ENCODE measurements at places on chromosomes 2 and 18.
A peak's percentile ranks its signal among the peaks of the same experiment; 100 is the strongest.

GRCh38 chr2:23658466-23658942, 268.4 kb downstream of the ATAD2B start:
- peak; percentile 62 for DNase-seq

GRCh38 chr2:38260972-38261371, 116.1 kb downstream of the ATL2 start:
- DNase-seq, result no peak

- DNase-seq, result peak; percentile 20
Observed at GRCh38 chr2:156476021-156476849, 40.1 kb downstream of the GPD2 start.

- DNase-seq, result no peak
Observed at GRCh38 chr2:123035541-123035940, 989.5 kb upstream of the CNTNAP5 start.

DNA sequence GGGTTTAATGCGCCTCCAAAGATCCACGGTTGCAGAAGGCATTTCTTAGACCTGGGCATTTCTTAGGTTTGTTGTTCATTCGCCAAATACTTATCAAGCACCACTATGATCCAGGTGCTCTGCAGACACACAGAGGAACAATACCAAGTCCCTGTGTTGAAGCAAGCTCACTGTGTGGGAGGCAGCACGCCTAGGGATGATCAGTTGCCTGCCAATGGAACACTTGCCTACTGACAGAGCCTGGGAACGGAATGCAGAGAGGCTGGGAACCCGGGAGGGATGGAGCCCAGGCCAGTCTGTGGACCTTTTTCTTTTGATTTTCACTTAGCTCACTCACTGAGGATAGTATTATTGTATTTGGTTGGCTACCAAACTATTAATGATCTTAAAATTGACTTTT, 1.9 kb upstream of the GRP start:
- DNase-seq, result no peak

- DNase-seq, result peak; percentile 45
Observed at GRCh38 chr2:233480490-233481202, 85.9 kb downstream of the USP40 start.

DNA sequence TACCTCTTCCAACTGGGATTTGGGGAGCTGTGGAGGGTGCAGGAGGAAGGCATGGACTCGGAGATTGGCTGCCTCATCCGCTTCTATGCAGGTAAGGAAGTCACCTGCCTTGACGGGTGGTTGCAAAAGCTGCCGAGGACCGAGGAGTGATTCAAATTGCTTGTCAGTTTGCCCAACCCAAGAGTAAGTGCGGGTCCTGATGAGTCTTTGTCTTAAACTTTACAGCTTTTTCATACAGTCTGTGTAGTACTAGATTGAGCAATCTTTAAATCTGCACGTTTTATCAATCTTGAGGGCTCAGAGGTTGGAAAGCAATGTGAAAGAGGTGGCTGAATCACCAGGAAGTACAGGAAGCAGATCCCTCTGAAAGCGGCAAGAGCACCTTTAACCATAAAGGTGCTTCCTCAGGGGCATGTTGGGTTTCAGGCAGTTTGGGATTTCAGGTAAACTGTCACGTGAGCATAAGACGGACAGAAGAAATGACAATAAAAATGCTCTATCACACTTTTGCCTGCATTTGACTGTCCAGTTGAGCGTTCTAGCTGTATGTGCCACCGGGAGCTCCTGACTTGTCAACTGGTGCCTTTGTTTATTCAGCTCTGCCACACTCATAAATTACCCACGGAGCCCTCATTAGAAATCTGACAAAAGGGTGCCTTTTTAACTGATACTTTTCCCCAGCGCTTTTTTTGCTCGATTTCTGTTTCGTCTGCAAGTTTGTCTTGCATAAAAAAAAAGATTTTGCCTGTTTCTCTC, 2.0 kb downstream of the PHLPP1 start:
- peak; percentile 31 for DNase-seq

- DNase-seq, result no peak
Observed at GRCh38 chr2:212854771-212855170, 296.6 kb downstream of the IKZF2 start.

DNA sequence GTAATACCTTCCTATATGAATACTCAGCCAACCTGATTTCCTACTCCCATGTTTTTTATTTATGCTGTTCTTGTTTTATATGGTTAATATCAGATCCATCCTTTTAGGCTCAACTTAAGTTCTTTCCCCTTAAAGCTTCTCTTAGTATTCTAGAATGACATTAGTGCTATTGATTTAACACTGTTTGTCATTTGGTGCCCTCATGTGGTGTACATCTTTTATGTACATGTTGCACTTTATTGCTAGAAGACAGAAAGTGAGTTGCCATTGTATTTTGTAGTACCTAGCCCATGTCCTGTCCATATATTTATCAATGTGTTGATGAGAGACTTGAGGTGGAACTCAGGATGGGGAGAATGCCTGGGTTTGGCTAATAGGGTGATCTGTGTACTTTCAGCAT, 2.5 kb downstream of the HTRA2 start:
- DNase-seq, result no peak

DNA sequence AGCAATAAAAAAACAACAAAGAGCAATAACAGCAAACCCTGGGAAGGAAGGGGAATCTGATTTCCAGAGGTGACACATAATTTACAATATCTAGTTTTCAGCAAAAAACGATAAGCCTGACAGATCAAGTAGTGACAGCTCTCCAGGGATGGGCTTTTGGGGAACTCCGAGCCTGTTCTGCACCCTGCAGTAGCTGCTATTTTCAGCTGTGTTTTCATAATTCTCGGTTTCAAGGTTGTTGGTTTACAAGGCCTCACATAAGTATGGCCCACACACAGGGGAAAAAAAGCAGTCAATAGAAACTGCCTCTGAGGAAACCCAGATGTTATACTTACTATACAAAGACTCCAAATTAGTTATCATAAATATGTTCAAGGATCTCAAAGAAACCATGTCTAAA, 67.7 kb upstream of the CTLA4 start:
- DNase-seq, result peak; percentile 60

GRCh38 chr2:110741491-110741980, 9.2 kb downstream of the ACOXL start:
- no peak for DNase-seq

DNA sequence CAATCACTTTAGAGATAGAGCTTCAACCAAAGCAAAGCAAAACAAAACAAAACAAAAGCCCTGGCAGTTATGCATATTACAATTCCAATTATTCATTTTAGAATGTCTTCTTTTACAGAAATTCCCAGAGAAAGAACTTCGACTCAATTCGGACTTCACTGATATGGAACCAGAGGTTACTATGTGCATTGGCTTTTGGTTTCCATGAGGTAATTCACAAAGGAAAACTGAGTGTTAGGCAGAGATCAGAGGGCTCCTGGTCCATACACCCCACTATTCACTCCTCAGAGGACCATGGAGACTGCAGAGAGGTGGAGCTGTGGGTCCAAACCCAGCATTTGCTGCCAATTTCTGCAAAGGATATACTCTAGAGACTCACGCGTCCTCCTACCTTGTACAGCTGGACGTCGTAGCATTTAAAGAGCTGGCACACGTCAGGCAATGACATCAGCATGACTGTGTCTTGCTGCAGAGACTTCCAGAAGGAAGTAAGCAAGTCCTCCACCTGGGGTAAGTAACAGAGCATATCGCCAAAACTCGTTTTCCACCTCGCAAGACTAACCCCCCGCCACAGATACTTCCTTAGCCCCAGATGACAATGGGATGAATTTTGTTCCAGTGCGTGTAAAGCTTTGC, 31.3 kb upstream of the CREG2 start:
- no peak for DNase-seq
